ENCODE measurements at places on chromosomes 3 and 15.

GRCh38 chr15:86040356-86041033, 39.2 kb upstream of the AGBL1 start:
- no peak for DNase-seq

DNA sequence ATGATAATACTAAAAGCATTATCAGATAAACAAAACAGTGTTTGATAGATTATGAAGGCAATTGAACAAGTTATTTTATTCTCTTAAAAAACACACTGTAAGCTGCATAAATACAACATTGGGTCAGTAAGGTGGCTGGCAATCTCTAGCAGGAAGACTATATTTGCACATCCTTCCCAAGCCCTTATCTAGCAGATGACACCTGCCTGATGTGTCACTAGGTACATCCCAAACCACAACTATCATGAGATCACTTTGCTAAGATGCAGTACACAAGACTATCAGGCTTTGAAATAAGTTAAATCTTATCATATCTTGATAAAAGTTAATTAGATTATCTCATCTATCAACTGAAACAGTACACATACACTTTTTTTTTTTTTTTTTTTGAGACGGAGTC, 417.4 kb downstream of the MECOM start:
- DNase-seq = no peak

GRCh38 chr3:161781381-161781780, 284.8 kb downstream of the OTOL1 start:
- peak; percentile 21 for DNase-seq

GRCh38 chr3:38085311-38085942, 46.4 kb downstream of the DLEC1 start:
- no peak for DNase-seq

GRCh38 chr3:58829321-58830000, 162.9 kb upstream of the FAM3D start:
- DNase-seq = no peak

DNA sequence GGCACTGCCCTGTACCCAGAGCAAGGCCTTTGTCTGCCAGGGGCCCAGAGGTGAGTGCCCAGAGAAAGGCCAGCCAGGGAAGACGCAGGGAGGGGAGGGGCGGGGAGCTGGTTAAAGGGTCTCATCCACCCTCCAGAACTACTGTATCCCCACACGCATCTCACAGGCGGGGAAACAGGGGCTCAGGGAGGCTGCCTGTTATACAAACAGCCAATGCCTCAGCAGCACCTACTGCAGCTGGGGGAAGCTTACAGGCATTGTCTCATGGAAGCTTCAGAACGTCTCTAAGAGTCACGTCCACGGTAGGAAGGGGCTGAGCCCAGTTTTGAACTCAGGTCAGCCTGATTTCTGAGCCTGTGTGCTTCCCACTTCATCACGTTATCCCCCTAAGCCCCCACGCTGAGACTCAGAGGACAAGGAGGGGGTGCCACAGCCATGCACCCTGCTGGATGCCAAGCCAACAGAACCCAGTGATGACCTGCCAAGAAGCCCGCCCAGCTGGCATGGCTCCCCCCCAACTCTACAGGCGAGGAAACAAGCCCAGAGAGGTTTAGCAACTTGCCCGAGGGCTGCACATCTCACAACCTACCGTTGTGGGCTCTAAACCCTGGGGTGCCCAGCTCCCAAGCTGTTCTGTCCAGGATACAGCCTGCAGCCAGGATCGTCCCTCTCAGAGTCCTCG, 54.5 kb downstream of the IQSEC1 start:
- no peak for DNase-seq

GRCh38 chr3:157500232-157500631, 3.0 kb downstream of the VEPH1 start:
- no peak for DNase-seq

DNA sequence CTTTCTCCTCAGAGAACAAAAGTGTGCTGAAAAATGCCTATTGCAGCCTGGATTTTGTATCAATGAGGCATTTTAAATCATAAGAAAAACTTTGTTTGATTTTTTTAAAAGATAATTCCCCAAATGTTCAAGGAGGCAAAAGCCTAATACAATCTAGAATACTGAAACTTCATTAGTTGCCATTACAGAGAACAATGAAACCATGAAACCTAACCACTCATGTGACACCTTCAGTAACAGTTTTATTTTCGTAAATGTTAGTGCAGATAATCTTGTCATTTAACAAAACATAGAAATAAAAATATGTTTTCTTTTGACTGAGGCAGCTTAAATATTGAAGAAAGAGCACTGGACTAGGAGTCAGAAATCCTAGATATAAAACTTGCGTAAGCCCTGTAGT, 655.9 kb downstream of the RBMS3 start:
- DNase-seq = no peak

GRCh38 chr3:14143271-14144225, 18.7 kb downstream of the TMEM43 start:
- no peak for DNase-seq

DNA sequence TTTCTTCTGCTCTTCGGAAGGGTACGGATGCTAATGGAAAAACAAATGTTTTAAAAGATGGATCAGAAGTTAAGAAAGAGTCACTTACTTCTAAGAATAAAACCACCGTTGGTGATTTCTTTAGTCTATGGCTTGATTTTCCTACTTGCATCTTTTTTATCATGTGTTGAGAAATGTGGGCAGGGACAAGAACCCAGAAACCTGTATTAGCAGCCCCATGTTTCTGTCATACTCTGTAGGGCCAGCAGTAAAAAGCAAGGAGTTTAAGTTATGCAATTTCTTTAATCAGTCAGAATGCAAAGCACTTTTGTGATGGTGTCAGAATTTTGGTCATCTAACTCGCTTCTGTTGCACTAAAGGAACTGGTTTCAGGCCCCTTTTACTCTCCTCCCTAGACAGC, 150.0 kb downstream of the MEIS2 start:
- DNase-seq = no peak

- DNase-seq = peak; percentile 51
Observed at GRCh38 chr15:70505411-70505919, 257.9 kb downstream of the UACA start.

DNA sequence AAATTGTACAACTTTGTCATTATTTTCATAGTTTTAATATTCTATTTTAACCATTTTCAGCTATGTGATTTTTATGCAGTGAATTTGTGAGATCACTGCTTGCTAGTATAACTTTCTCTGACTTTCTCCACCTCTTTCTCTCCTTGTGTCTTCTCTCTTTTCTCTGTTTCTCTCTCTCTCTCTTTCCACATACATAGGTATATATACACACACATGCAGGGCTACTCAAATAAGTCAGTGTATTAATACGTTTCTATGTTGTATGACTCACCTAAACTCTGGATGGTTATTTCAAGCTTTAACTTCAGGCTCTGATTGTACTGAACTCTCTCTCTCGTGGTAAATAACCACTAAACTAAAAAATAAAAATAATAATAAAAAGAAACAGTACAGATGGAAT, 1389.3 kb upstream of the ALCAM start:
- no peak for DNase-seq

DNA sequence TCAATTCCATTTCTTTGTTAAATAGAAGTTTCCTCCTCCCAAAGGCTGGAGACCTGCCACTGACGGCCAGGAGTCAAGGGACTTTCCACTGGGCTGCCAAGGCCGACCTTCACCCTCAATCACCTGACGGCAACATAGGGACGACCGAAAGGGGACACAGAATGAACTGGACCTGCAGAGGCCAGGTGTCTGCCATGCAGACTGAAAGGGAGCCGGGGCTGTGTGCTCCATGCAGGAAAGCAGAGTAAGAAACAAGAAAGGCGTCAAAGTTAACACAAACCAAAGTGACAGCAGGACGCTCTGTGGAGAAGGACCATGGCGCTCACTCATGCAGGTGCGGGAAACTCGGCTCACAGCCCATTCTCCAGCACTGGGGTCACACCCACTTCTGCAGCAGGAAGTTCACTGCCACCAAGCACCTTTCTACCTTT, 26.1 kb downstream of the ZXDC start:
- no peak for DNase-seq

Measured in inflammatory macrophage treated with lipopolysaccharide for 1 hour (primary cell).